Dermis microvascular lymphatic vessel endothelial cell (primary cell): ENCODE measurements at places on chromosomes 1 and 21. TPM values are rescaled to one million over a fixed set of nuclear protein-coding genes. Genes with fewer than 3 reads are reported as not detected.

The AMY1A gene
- total RNA-seq: not detected in 2 replicates

DNA sequence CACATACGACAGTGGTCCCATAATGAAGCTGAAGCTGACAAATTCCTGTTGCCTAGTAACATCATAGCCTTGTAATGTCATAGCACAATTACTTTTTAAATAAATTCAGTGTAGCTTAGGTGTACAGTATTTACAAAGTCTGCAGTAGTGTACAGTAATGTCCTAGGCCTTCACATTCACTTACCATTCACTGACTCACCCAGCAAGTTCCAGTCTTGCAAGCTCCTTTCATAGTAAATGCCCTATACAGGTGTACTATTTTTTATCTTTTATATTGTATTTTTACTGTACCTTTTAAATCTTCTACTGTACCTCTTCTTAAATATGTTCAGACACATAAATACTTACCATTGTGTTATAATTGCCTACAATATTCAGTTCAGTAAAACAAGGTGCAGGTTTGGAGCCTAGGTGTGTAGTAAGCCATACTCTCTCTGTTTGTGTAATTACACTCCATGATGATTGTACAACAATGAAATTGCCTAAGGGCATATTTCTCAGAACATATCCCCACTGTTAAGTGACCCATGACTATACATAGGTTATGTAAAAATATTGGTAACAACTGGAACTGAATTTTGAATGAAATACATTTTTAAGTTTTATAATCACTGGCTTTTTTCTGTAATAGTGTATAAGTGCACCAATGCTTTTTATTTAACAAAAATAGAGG, 33.5 kb upstream of the ADAM30 start:
- DNase-seq: no peak

The IGSF21 gene
- not detected in 2 replicates for total RNA-seq

- no peak for DNase-seq
Measured at GRCh38 chr1:167791281-167792187, 69.8 kb downstream of the MPZL1 start.

- DNase-seq: peak; percentile 72
Measured at GRCh38 chr1:55813618-55814017, 598.5 kb upstream of the USP24 start.
